ENCODE measurements at places on chromosomes 2 and 18. TPM values are rescaled to one million over a fixed set of nuclear protein-coding genes. Genes with fewer than 3 reads are reported as not detected.
A peak's percentile ranks its signal among the peaks of the same experiment; 100 is the strongest.

GRCh38 chr2:57443973-57444521 is 602.6 kb upstream of the VRK2 start:
- no peak for DNase-seq

Gene UGT1A6
- 3.2 TPM for polyA plus RNA-seq

DNA sequence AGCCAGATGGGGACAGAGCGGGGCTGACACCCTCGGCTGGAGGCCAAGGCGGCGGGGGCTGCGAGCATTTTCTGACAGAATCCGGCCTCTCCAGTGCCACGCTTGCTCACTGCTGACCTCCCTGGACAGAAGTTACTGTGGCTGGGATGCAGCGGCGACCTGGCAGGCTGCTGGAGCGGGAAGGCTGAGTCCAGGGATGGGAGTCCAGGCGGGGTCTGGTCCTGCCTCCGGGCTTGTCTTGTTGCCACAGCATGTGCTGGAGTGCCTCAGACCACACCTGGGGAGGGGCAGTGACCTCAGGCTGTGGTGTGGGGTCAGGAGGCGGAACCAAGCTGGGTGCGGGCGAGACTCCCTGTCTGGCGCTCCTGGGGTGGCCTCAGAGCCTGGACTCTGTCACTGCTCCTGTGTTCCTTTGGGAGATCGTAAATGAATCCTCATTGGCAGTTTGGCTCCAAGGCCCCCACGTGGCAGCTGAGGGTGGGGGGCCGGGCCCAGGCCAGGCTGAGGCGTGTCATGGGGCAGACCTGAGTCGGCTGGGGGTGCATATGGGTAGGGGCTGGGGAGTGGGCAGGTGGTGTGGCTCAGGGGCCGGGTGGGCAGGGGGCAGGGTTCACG is 5.5 kb downstream of the BOK start:
- DNase-seq, result no peak

DNA sequence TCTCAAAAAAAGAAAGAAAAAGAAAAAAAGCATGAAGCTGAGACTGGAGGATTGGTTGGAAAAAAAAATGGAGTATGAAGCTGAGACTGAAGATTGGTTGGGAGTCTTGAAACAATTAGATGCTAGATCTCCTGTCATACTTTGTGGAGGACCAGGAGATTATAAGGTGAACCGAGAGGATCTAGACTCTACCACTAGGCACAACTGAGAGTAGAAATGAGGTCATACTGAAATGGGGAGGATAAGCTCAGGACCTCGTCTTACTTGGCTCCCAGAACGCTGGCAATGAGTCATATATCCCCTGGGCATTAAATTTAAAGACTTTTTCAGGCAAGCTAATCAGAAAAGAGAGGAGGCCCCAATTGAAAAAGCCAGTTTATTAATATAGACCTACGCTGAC is 3.3 kb upstream of the ORC2 start:
- DNase-seq, result no peak

GRCh38 chr2:69082430-69082997 is 69.5 kb downstream of the ANTXR1 start:
- DNase-seq, result peak; percentile 15

DNA sequence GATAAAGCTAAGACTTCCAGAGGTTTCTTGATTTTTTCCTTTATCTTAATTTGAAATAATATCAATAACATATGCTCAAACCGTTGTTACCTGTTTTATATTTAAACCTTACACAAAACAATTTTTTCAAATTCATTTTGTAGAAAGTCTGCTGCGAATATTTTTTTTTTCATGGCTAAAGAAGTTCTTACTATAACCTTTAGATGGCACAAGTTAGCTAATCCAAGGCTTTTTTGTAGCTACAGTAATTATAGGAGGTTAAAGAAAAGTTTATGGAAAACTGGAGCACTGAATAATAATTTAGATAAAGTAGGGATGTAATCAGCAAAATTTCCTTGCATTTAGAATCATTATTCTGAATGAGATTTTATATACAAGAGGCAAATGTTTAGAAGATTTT is 78.0 kb upstream of the PNPT1 start:
- no peak for DNase-seq

DNA sequence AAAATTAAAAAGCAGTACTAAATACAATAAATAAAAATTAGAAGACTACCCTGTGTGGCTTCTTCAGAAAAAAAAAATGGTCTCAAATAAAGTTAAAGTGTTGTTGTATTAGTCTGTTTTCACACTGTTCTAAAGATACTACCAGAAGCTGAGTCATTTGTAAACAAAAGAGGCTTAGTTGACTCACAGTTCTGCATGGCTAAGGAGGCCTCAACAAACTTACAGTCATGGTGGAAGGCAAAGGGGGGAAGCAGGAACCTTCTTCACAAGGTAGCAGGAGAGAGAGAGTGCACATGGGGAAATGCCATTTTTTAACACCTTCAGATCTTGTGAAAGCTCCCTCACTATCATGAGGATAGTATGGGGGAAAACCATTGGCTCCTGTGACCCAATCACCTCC is 612.8 kb downstream of the RNF144A start:
- DNase-seq, result no peak

DNA sequence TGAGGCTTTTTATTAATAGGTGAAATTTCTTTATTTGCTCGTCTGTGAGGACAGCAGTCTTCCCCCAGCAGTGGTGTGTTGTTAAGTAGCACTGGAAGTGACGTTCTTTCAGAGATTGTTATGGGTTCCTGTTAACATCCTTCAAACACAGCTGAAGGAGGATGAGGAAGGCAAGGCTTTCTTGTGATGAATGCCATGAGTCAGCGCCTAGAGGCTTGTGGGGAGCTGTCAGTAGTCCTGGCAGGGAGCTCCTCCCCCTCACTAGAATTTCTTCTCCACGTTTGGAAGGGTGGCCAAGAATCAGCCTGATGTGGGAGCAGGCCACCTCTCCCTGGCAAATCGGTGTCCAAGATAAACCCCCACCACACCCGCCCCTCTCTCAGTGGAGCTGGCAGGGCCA is 113.2 kb downstream of the ARHGEF4 start:
- no peak for DNase-seq

- DNase-seq, result no peak
These were observed 124.8 kb upstream of the NYAP2 start for GRCh38 chr2:225274751-225275150.

DNA sequence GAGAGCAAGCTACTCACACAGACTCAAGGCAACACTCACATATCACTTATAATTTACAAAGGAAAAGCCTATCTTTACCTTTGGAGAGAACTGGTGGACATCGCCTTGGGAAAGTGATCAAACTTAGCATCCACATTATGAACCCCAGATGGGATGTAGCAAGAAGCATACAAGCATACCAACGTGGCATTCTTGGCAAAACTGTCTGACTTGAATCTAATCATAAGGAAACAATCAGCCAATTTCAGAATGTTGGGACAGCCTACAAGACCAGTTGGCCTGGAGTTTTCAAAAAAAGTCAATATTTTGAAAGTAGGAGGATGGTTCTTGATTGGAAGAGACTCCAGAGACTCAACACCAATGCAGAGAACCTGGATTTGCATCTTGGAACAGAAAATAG is 79.1 kb upstream of the PMAIP1 start:
- DNase-seq, result no peak

Gene AP1S3
- 12.0 TPM for polyA plus RNA-seq

DNA sequence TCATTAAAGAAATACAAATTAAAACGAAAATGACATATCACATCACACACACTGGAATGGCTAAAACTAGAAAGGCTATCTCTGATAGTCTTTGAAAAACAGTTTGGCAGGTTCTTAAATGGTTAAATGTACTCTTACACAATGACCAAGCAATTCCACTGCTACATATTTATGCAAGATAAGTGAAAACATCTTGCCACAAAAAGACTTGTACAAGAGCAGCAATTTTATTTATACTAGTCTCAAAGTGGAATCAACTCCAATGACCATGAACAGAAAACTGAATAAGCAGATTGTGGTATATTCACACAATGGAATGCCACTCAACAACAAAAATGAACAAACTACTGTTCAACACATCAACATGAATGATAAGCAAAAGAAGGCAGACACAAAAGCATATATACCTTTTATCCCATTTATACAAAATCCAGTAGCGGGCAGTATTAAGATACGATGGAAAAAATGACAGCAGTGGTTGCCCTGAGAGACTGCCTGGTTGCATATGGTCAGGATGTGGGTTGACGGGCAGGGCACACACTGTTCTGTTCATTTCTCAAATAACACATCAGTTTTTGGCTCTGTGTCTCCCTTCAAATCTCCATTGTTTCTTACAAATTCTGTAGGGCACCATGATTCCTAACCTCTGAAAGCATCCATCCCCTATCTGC is 25.4 kb downstream of the SP100 start:
- no peak for DNase-seq

DNA sequence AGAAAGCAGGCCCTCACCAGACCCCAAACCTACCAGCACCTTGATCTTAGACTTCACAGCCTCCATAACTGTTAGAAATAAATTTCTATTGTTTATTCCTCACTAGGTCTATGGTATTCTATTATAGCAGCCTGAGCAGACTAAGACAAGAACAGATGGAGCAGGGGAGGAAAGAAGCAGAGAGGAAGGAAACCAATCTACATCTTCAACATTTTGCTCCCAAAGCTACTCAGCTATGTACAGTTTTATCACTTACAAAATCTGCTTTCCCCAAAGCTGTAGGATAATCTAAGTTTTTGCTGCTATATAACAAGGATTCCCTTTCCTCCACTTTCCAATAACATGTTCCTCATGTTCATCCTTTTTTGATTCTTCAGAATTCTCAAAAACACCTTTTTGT is 274.4 kb upstream of the CHAC2 start:
- no peak for DNase-seq

Gene GALNT5
- 0.45 TPM for polyA plus RNA-seq

Gene IL1RL2
- 1.1 TPM for polyA plus RNA-seq

DNA sequence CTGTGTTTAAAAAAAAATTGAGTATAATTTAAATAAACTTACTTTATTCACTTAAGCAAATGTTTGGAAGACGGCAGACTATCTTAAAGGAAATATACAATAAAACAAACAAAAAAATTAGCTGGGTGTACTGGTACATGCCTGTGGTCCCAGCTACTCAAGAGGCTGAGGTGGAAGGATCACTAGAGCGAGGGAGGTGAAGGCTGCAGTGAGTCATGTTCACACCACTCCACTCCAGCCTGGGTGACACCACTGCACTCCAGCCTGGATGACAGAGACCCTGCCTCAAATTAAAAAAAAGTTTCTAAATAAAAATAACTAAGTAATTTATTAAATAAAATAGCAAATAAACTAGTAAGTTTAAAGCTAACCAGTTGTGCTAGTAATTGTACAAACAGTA is 7.5 kb downstream of the PUM2 start:
- no peak for DNase-seq

- no peak for DNase-seq
These were observed 37.2 kb upstream of the ZNF532 start for GRCh38 chr18:58827428-58827827.

- DNase-seq, result peak; percentile 39
These were observed 14.4 kb upstream of the STAT4 start for GRCh38 chr2:191165176-191165643.

DNA sequence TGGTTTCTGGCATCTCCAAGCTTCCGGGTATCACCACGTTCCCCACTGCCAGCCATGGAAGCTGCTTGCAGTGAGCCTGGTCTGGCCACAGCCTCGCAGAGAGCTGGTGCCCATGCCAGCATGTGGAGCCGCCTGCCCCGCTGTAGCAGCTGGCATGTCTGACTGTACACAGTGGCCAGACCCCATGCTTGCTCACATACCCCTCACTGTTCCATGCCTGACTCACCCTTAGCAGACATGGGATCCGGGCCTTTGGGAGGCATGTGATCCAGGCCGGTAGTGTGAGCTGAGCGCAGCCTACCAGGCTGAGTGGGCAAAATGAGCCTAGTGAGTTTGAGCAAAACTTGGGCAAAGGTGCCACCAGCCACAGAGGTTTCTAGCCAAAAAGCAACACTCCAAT is 18.8 kb upstream of the RPRD1A start:
- no peak for DNase-seq

GRCh38 chr2:48912110-48912509 is 156.6 kb upstream of the LHCGR start:
- DNase-seq, result no peak

Gene BUB1
- polyA plus RNA-seq, result 18.3 TPM

Gene PRSS56
- 0.83 TPM for polyA plus RNA-seq

Measured in renal cortex interstitium (tissue), 15 donors.